Stimulated activated CD4-positive, alpha-beta T cell treated with anti-CD3 and anti-CD28 coated beads, Interleukin-4, amount 100 ng/mL, for 4 hours (primary cell): ENCODE measurements at places on chromosomes 4 and X.

- DNase-seq = no peak
These were observed 38.3 kb downstream of the LHFPL1 start for GRCh38 chrX:112641449-112641848.

DNA sequence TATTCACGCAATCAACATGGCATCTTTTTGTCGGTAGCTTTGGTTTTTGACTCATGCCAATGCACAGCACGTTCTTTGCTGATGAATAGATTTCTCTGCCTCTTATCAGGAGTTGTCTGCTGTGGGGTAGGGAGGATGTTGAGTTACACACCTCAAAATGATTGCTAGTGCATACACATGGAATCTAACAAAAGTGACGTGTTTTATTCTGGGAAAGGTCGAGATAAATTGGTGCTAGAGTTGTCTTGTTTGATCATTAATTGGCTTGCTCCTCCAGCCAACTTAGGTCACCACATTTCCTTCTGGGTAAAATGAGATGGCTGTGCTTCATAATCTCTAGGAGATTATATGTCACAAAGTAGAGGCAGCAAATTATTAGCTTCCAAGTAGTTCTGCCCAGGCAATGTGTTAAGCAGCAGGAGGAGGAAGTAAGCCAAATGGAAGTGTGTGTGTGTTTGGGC is 3.9 kb downstream of the RAB9A start:
- DNase-seq = no peak

- no peak for DNase-seq
These were observed 852 bp upstream of the WDR44 start for GRCh38 chrX:118345045-118345463.

DNA sequence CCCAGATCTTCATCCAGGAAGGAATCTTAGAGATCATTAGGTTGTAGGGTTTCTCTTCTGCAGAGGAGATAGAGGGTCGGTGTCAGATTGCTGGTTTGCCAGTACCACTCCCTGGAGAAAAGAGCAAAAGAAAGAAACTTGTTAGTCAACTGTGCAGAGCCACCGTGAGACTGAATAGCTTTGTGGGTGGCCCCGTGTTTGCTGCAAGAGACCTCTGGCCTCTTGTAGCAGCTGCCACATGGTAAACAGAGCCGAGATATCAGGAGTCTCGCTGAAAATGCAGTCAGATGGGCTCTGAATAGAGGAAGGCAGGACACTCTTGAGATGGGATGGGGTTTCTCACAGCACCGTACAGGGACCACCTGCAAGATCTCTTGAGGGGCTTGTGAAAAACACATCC is 149.7 kb downstream of the PTTG2 start:
- no peak for DNase-seq

DNA sequence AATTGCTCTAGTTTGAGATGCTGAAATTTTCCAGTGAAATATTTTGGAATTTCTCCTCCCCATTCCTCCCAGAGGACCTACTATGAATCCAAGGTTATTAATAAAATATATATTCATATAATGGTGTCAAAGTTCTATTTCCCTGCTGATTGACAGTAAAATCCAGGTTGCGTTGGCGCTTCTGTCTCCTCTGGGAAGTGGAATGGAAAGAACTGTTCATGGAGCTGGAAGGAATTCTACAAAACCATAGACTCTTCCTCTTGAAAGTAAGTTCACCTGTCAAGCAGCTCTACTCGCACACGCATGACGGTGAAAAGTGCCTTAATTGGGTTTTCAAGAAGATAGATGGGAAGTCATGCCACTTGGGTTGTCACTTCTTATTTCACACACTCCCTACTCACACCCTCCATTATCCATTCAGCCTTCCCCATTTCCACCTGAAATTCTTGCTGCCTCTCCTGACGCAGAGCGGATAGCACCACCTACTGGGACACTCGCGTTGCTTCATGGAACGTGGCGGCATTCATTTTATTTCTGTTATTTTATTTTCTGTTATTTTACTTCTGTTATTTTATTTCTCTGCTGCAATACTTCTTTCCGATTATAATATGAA is 351.6 kb downstream of the NLGN4X start:
- no peak for DNase-seq

DNA sequence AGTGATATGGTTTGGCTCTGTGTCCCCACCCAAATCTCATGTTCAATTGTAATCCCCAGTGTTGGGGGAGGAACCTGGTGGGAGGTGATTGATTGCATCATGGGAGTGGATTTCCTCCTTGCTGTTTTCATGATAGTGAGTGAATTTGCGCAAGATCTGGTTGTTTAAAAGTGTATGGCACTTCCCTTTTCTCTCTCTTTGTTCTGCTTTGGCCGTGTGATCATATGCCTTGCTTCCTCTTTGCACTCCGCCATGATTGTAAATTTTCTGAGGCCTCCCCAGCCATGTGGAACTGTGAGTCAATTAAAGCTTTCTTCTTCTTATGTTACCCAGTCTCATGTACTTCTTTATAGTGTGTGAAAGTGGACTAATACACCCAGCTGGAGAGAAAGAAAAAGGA is 113.0 kb upstream of the AADAT start:
- no peak for DNase-seq
